EH (cell line): ENCODE measurements at places on chromosomes 1 and 21.
A peak's percentile ranks its signal among the peaks of the same experiment; 100 is the strongest.

DNA sequence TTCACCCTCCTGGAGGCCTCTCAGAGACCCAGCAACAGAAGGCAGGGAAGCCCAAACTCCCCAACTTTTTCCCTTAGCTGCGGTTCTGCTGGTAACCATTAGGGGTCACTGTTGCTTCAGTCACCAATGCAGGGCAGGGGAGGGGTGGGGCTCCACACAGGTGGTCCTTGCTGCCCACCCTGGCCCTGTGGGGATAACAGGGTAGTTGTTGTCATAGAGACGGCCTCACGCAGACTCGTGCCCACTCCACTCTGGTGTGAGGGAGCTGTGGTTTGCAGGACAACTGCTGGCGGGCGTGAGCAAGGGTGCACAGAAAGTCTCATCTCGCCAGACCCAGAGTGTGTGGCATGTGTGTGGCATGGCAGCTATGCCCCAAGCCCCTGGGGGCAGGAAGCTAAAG lies 19.9 kb downstream of the INSRR start:
- DNase-seq, result no peak

DNA sequence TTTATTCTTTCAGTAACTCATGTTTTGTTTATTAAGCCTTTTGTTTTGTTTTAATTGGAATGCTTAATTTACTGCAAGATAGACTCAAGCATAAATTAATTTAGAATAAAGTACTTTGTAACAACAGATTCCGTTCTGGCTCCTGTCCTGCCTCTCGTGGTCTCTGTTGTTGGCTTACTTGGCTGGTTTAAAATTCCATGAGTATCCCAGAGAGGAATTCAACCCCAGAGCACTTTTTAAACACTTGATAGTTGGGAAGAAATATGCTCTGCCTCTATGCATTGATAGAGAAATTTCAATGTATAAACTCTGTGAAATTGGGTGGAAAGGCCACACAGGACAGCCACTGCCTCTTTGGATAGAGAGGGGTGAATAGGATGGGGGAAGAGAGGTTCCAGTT lies 89.7 kb downstream of the ATP5PO start:
- DNase-seq, result peak; percentile 75

DNA sequence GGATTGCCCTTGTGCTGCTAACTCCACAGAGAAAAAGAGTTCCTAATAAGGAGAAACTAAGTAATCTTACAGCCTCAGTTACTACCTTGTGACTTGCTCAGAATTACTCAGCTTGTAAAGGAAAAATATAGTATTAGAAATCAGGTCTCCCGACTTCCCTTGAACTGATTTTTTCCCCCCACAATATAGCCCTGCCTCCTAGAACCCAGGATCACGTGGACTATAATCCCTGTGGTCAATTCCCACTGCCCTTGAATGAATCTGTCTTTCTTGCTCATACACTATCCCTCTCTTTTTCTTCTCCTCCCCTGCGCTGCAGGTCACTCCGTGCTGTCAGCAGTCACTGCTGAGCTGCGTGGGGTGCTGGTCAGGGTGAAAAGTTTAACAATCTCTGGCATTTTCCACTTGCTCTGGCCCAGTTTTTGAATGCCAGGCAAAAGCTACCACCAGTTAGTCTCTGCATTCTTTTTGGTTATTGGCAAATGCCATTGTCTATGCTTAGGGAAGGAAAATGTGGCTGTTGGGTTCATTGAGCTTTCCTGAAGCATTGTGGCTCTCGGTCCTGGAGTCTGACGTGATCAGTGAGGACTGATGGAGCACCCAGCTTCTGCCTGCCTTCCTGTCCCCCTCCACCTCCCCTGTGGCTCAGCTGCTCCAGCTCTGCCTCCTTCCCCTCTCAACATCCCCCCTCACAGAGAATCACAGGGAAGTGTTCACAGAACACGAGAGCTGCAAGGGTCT lies 1.9 kb upstream of the MYOC start:
- peak; percentile 80 for DNase-seq

DNA sequence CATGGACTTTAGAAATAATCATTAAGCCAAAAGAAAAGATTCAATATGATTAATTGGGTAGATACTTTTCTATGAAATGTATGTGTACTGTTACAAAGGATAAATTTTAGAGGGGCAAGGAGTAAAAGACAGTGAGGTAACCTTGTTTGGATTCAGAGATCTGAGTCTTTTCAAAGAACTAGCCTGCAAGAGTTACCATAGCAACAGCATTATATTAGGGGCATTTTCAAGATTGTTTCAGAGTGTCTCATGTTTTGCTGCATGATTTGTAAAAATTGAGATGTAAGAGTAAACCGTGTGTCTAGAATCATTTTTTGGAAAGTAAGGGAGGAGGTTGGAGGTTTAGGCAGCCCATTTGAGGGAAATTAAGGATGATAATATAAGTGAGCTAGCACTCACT lies 70.6 kb upstream of the KIAA1614 start:
- DNase-seq, result peak; percentile 83

DNA sequence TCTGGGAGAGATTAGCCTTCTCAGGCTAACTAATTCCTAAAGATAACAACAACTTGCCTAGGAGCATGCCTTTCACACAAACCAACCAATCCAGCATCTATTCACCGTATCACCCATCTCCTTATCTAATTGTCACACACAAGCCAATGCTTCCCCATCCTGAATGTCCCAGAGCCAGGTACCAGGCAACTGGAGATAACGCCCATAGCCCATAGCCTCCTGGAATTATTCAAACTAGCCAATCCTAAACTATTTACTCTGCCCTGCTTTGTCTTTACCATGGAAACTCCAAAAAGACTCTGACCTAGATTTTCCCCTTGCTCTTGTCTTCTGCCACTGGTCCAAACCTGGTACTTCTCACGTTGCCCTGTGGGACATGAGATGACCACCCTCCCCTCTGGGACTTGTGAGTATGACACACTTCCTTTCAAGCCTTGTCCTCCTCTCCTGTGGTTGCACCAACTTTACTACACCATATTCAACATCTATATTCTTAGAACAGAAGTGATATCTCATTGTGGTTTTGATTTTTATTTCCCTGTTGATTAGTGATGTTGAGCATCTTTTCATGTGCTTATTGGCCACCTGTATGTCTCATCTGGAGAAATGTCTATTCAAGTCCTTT lies 8.8 kb upstream of the ATG4C start:
- DNase-seq, result no peak

GRCh38 chr1:55124470-55124869 lies 85.1 kb downstream of the PCSK9 start:
- no peak for DNase-seq

- peak; percentile 25 for DNase-seq
Measured at GRCh38 chr1:236083650-236084385, 18.9 kb upstream of the NID1 start.

DNA sequence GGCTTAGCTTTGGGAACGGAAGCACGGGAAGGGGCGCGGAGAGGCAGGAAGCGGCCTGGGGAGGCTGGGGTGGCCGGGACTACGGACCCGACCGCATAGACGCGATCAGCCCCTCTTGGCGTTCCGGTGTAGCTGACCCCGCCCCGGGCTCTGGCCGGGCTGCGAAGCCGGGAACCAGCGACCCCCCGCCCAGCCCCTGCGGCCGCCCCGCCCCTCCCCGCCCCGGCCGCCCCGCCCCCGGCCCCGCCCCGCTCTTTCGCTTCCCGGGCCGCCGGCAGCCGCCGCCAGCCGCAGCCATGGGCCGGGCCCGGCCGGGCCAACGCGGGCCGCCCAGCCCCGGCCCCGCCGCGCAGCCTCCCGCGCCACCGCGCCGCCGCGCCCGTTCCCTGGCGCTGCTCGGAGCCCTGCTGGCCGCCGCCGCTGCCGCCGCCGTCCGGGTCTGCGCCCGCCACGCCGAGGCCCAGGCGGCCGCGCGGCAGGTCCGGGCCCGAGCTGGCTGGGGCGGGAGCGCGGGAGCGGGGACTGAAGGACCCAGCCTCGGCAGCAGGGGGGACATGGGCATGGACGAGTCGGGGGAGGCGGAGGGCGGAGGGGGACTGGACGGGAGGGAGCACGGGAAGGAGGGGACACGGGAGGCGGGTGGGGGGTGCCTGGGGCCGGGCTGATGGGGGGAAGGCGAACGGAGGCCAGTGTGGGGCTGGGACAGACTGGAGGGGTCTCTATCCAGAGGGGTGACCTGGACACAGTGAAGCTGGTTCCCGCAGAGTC lies at the start of gene SELENON:
Gene SELENON (plus strand): TSS at position 259 of the 768 bp plus-strand sequence. CDS start 38 bp downstream, at position 297.
- DNase-seq, result peak; percentile 67

DNA sequence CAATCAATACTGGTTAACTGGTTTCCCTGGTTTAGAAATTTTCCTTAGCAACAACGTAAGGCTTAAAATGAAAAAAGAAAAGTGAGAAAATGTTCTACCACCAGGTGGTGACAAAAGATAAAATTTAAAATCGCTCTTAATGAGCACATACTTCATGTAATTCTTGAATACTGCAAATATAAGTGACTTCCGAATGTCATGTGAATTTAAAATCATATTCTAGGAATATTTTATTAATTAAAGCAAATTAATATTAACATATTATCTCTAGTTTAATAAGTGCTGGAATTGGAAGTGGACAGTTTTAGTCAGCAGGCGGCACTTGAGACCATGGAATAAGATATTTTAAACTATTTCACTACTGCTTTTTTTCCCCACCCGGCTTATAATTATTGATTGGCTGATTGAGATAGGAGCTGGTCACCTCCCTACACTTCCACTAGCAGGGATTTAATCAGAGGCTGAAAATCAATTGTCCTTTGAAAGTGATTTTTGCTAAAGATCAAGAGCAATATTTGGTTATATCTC lies 5.0 kb upstream of the ADAMTS1 start:
- peak; percentile 61 for DNase-seq

DNA sequence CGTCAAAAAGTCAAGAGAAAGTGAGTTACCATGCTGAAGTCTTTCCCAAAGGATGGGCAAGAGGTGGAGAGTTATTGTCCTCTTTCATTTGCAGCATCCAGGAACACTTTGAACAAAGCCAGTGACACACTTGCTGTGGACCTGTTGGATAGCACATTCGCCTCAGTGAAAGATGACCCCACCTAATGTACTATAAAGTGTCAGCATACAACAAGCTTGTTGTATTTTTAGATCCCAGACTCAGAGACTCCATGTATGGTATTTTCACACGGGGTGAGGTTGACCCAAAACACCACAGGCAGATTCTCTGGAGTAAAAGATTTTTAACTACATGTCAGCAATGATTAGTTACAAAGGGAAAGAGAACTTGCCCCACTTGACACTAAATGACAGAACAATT lies 273.8 kb downstream of the PTBP2 start:
- DNase-seq, result peak; percentile 81

DNA sequence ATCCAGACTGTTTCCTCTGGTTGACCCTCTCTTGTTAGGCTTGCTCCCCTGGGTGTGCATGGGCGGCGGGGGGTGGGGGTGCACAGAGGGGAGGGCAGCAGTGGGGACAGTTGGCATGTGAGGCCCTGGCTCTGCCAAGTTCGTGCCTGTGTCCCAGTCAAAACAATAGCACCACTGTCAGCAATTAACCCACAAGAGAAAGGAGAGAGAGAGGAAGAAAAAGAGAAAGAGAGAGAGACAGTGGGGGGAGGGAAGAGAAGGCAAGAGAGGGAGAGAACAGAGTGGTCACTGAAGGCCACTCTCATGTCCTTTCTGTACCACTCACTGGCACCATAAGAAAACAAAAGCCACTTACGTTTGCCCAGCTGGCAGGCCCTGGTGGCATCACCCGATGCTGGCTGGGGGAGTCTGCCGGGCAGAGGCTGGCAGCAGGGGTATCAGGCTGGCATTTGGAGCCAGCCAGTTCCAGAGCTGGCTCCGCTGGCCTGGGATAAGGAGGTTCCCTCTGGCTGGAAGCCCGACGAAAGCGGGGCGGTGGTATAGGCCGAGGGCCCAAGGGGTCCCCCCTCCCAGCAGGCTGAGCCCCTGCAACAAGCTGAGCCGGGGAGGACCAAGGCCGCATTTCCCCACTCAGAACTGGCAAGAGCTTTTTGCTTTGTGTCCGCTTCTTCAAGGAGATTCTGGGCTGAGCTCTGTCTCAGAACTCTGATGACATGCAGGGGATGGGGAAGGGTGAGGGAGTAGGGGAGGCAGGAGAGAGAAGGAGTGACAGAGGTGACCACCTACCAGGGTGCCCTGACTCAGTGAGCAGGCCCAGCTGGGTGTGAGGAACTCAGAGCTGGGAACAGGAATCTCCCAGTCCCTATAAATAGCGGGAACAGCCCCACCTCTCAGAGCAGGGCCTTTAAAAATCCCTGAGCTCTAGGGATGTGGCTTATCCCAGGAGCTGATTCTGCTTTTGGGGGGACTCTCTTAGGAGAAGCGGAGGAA lies 27.9 kb downstream of the PIK3C2B start:
- peak; percentile 22 for DNase-seq

DNA sequence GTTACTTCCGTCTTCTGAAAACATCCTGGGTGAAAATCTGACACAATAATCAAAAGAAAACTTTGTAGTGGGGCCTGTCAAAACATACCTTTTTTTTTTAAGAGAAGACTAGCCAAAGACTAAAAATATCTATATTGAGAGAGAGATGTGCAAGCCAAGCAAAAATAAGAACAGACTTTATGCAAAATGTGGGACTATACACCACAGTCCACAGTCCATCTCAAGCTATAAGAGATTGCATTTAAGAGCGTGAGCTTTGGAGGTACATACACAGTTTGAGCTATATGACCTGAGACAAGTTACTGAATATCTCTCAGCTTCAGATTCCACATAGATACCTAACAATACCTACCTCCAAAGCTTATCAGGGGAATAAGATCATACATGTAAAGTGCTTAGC lies 64.9 kb upstream of the DYNLT5 start:
- no peak for DNase-seq

- peak; percentile 52 for DNase-seq
Measured at GRCh38 chr1:93675931-93676330, 5.7 kb downstream of the BCAR3 start.

- no peak for DNase-seq
Measured at GRCh38 chr1:235571482-235571881, 67.2 kb upstream of the B3GALNT2 start.

DNA sequence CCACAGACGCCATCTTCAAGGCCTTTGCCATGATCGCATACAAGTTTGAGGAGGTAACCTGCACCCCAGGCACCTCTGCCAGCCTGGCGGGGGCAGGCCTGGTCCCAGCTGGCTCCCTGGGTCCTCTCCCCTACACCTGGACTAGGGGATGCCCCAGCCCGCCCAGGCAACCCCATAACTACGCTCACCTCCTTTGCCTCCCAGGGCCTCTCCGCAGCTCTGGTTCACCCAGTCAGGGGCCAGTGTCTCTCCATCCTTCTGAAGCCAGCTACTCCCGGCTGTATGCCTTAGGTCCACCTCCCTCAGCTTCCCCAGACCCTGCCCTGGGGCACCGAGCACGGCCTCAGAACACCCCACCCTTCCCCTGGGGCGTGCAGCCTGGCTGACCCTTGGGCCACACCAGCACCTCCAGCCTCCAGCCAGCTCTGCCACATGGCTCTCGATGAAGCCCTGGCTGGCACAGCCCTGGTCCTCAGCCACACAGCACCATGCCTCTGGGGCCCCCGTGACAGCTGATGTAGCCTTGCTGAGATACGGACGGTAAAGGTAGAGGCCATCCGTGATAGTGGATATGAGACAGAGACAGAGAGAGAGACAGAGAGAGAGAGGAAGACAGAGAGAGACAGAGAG lies 80.4 kb upstream of the COL6A1 start:
- DNase-seq, result no peak

DNA sequence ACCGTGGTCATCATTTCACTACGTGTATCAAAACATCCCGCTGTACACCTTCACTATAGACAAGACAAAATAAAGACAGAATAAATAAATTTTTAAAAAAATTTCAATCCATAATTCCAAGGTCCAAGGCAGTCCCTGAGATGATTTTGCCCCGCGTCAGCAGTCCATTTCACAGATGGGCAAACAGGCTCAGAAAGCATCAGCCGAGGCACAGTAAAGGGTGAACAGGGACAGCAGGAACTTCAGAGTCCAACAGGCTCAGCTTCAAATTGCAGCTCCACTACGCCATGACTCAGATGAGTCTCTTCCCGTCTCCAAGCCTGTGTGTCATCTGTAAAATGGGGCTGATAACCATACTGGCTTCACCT lies 15.0 kb downstream of the MATN1 start:
- no peak for DNase-seq

GRCh38 chr1:107879927-107880326 lies 85.1 kb downstream of the VAV3 start:
- no peak for DNase-seq
